ENCODE measurements at places on chromosomes 2 and 18. TPM values are rescaled to one million over a fixed set of nuclear protein-coding genes. Genes with fewer than 3 reads are reported as not detected.

DNA sequence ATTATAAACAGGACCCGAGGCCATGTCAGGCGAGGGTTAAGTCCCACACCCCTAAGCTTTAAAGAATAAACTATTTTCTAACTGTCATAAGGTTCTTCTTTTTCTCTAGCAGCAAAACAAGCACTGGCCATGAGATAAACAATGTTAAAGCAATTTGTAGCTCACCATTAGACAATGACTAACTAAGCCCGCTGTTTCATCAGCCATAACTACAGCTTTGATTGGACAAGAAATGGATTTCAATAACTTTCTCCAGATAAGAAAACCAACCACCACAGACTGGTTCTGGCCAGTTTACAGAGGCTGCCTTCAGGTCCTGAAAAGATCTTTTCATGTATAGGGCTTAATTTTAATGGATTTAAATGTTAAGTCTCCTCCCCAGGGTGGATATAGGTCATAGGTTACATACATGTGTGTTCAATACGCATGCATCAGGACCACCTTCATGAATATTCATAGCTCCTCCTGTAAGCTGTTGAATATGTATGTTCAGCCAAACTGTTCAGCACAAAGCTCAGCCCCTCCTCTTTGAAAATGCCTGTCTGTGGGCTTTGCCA is 108.7 kb upstream of the RAB6C start:
- no peaks in the 10 kb centered on the region for H3K27me3 ChIP-seq
- H3K4me3 ChIP-seq, result no peak overlapping the region
- no peak for DNase-seq
- no peak overlapping the region for H3K27ac ChIP-seq

DNA sequence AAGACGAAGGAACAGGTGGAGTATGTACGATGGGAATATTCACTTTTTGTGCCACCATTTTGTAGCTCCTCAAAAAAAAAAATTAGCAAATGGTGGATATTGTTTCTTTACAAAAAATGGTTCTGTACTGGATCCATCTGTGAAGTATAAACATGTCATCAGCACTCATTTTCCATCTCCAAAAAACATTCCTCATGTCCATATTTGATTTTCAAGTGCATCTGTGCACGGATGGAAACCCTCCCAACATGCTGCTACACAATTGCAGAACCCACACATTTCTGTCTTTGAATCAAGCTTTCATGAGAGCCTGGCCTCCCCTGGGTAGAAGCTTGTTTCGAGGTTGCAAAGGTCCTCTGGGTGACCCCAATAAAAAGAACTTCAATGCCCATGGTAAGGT is 59.6 kb upstream of the ZEB2 start:
- no peaks in the 10 kb centered on the region for H3K36me3 ChIP-seq
- no peak for DNase-seq
- H3K4me1 ChIP-seq, result peaks cover 13% of the 10 kb centered on the region
- no peak overlapping the region for H3K27ac ChIP-seq
- H3K27me3 ChIP-seq, result no peaks in the 10 kb centered on the region

- peaks cover 7% of the 10 kb centered on the region for H3K27me3 ChIP-seq
- no peaks in the 10 kb centered on the region for H3K36me3 ChIP-seq
- H3K27ac ChIP-seq, result no peak overlapping the region
- DNase-seq, result no peak
- no peak overlapping the region for H3K4me3 ChIP-seq
Measured at GRCh38 chr2:74831693-74832530, 2.0 kb upstream of the HK2 start.

Gene CNTNAP5
- polyA plus RNA-seq, result 0.16 TPM

Gene TGIF1
- 43.1 TPM for polyA plus RNA-seq

Gene SERPINB8
- polyA plus RNA-seq, result 2.6 TPM

Measured in muscle of leg (tissue), 16 donors.